ENCODE measurements at places on chromosomes 7 and 10.

DNA sequence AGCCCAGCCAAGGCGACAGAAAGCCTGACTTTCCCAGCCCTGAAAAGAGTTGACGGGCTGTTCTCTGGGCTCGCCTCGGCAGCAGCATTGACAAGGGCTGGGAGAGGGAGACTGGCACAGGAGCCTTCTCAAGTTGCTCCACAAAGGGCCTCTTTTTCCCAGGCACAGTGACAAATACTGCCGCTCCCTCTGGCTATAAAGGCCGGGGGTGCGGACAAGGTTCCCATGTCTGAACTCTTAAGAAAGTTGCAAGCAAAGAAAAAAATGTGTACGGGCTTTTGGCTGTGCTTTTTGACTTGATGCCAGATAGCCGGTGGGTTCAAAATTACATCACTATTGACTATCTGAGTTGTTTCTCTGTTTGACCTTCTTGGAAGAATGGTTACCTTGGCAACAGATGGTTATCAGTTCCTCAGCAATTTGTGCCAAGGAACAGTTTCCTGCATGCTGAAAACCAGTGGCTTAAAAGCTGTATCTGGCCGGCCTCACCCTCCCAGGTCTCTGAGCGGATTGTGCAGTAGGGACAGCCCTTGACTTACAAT lies 115.9 kb upstream of the EEPD1 start:
- no peak for DNase-seq

DNA sequence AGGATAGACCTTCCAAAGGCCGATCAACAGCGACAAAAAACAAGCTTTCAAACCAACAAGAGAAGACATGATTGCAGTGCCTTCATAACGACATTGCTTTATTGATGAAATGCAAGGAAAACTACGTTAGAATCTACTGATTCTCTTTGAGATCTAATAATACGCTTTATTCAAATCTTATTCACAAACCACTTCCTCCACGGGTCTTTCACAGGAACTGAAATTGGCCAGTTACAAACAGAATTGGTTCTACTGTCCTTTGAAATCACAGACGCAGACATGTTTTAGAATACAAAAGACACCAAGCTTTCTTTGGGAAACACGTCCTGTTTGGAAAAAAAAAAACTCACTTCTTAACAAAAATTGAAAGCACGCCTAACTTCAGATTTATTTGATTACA lies 74.7 kb upstream of the SEPHS1 start:
- no peak for DNase-seq

DNA sequence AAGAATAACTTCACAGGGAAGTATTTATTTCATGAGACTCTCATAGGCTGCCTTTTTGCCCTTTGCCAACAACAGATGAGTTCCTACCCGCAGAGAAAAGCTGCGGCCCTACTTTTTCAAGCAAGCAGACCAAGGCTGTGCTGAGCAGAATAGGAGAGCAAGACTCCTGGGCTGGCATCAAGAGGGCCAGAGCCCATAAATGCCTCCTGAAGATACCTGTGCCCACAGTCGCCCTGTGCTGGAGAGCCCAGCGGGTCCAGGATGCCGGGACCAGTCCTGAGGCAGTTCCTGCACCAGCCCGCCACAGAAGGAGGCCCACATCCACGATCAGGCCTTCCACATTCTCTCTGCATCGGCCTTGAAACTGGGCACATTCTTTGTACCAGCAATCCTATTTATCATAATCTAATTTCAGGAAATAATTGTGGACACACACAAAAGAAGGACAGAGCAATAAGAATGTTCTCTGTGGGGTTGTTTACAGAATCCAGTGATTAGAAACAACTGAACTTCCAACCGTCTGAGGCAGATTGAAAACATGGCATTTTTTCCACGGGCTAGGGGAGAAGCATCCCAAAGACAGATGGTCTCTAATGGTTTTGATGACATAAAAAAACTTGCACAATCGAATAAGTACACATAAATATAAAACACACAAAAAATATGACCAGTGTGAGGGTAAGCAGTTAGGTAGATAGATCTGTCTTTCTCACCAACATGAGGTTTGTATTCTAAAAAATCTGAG lies 95.6 kb downstream of the CPXM2 start:
- DNase-seq, result no peak

DNA sequence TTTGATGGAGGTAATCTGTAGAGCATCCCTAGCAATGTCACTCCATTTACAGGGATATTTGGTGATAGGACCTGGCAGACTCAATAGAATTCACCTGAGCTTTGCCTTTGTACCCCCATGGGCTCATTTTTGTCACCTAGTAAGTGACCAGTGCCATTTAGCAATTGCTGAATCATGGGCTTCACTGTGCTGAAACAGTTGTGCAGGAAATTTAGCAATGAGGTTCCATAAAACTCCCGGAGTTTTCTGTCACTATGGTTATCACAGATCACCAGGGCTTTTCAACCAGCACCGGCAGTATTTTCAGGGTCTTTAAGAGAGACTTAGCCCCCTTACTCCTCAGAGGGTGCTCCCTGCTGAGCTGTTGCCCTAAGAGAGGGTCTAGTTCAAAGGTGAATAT lies 40.2 kb downstream of the FAS start:
- no peak for DNase-seq

- DNase-seq, result no peak
Measured at GRCh38 chr7:18975689-18976280, 141.7 kb downstream of the TWIST1 start.

DNA sequence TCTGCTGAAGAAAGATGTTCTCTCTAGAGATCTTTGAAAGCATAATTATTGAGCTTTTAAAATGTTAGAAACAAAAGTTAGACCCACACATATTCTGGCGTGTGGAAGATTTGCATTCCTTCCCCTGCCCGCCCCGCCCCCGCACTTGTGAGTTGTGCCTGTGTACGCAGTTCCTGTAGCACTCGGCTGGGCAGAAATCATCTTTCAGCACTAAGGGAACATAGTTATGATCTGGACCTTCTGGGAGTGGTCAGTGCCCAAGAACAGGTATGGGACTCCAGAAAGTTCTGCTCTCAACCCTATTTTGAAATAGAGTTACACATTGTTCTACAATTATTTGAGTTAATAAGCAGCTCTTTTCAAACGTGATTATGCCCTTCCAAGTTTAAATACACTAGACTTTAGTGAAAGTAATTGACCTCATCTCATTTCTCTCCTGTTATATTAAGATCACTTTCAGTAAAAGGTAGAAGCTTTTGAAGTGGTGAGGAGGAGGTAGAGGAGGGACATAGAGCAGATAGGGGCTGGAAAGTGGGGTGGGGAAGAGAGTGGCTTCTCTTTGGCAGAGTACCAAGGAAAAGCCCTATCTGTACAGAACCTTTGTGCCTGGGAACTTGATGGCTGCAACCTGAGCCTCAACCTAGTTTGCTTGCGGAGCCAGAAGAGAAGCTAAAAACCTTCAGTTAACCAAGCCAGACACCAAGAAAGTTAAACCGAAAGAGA lies 5.7 kb downstream of the BLVRA start:
- DNase-seq, result no peak

GRCh38 chr7:35522697-35523096 lies 172.2 kb downstream of the HERPUD2 start:
- no peak for DNase-seq

DNA sequence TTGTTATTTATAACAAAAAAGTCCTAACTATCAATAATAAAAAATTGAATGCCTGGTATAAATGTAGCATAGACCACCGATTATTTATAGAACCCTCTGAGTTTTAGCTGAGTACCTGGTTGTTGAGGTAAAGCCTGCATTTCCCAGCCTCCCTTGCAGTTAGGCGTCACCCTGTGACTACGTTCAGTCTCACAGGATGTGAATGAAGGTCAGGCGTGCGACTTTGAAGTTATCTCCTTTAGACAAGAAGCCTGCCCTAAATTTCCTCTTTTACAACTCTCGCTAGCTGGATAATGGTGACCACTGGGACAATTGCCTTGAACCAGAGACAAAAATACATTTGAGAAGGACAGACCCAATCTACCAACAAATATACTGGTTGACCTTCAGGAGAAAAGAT lies 67.5 kb upstream of the TES start:
- no peak for DNase-seq

- no peak for DNase-seq
Measured at GRCh38 chr7:18873734-18874336, 243.6 kb downstream of the TWIST1 start.

GRCh38 chr10:70901276-70901878 lies 13.0 kb upstream of the PCBD1 start:
- DNase-seq, result no peak

DNA sequence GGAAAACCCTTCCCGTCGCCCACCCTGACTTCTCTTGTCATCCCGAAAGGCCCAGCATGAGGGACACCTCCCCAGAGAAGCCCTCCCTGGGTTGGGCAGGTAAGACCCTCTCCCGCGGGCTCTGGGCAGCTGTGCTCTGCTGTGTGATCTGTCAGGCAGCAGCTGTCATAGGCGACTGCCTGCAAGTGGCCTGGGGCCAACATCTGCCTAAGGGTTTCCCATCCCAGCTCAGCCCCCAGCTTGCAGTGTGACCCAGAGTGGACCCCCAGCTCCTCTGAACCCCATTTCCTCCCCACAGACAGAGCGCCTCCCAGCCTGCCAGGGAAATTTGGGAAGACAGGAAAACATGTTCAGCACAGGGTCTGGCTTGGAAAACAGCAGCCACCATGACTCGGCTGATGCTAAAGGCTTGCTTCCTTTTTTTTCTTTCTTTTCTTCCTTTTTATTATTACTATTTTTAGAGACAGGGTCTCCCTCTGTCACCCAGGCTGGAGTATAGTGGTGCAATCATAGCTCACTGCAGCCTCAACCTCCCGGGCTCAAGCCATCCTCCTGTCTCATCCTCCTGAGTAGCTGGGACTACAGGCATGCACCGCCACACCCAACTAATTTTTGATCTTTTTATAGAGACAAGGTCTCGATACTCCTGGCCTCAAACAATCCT lies 18.3 kb upstream of the TNRC18 start:
- DNase-seq, result no peak

DNA sequence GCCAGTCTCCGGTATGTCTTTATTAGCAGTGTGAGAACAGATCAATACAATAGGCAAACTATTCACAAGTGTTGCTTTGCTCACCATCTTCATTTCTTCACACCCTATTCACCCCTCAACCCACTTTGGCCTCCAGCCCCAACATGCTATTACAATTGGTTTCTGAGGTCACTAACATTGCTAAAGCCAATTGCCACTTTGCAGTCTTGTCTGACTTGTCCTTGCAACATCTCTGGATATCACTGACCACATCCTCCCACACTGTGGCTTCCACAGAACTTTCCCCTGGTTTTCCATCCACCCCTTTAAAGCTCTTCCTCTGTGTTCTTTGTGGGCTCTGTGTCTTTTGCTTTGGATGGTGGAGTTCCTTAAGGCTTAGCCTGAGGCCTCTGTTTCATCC lies 5.2 kb upstream of the APBB1IP start:
- no peak for DNase-seq

DNA sequence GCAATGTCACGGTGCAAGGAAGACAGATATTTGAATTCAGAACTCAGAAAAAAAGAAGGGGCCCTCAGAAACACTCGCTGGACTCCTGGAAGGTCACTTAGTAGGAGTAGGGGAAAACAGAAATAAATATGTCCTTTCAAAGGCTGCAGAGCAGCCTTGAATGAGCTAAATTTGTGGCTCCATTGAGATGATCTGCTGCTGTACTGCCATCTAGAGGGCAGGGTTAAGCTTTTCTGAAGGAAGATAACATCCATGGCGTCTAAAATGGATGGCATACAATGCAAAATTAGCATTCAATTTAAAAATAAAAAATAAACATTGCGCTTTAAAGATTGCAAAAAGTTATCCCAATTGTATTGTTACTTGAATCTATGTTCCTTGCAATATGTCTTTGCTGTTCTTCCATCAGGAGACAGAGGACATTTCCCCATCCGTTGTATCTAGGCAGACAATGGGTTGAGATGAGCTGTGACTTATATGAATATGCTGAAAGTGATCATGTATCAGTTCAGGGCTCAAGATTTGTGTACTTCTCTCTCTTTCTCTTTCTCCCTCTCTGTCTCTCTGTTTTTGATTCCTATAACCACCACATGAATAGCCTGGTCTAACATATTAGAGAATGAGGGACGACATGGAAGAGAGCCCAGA lies 642.2 kb downstream of the SH2D4B start:
- DNase-seq, result no peak

- no peak for DNase-seq
Measured at GRCh38 chr7:143013893-143014292, 13.0 kb downstream of the OR9A2 start.

- no peak for DNase-seq
Measured at GRCh38 chr7:9719303-9719702, 1254.4 kb upstream of the PHF14 start.

- no peak for DNase-seq
Measured at GRCh38 chr10:79178614-79179163, 109.9 kb downstream of the ZMIZ1 start.

GRCh38 chr7:47458057-47458456 lies 123.9 kb downstream of the TNS3 start:
- DNase-seq, result no peak

GRCh38 chr7:2971914-2972834 lies 71.5 kb downstream of the CARD11 start:
- no peak for DNase-seq

DNA sequence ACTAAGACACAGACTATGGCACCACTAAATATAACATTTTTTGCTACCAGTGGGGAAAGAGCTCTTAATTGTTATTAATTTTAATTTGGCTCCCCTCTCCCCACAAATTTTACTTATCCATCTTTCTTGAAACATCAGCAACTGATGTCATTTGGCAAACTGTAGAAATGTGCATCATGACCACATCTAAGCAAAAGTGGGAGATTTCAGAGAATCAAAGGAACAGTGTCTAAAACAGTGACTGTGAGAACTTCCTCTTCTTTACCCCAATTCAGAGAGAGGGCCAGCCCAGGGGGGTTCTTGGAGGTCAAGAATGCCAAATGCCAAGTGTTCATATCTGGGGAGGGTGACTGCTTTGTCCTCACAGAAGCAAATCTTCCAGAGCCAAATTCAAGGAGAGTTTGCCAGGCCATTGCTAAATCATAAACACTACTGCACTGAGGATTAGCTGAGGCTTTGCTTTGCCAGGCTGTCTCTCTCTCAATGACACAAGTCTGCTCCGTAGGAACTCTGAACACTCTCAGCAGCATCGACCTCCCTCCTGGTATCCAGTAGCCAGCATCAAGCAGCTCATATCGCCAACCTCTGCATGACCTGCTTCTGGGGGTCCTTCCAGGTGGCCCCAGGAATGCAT lies 65.6 kb downstream of the ITIH5 start:
- DNase-seq, result no peak

DNA sequence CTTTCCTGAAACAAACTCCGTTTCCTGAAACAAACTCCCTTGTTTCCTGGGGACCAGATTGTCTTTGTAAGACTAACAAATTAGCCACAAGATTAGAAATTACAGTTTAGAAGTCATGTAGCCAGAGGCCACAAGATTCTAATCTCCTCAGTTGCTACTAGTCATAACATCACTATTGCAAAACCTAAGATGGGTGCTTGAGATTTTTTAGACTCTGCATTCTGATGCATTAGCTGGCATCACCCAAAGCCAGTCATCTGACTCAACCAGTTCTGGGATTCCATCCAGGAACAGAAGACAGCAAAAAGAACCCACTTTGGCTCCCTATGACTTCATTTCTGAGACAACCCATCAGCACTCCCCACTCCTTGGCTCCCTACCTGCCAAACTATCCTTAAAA lies 367.9 kb upstream of the MBL2 start:
- DNase-seq, result no peak

- no peak for DNase-seq
Measured at GRCh38 chr10:133129859-133130495, 30.0 kb upstream of the KNDC1 start.

GRCh38 chr7:116316838-116317628 lies 106.7 kb downstream of the TES start:
- no peak for DNase-seq

GRCh38 chr10:118680197-118680596 lies 74.6 kb downstream of the CACUL1 start:
- DNase-seq, result no peak

GRCh38 chr7:32206987-32207386 lies 136.8 kb upstream of the PDE1C start:
- no peak for DNase-seq
